ENCODE measurements at places on chromosomes 1 and 21.

DNA sequence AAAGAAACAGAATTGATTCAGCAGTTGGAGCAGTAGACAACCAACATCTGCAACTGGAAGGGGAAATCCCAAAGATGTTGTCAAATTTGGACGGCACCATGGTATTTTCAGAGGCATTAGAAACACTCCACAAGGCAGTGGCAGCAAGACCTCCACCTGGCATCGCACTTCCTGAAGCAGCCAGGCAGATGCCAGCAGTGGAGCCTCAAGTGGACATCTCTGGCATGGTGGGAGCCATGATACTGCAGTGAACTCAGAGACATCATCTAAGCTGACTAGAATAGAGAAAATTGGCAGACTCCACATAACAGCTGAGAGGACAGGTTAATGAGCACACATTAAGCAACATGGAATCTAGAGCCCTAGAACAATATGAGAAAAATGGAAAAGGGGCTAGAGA, 33.9 kb upstream of the RGS8 start:
- DNase-seq = no peak

GRCh38 chr1:8796812-8797211, 20.6 kb downstream of the RERE start:
- DNase-seq = no peak

DNA sequence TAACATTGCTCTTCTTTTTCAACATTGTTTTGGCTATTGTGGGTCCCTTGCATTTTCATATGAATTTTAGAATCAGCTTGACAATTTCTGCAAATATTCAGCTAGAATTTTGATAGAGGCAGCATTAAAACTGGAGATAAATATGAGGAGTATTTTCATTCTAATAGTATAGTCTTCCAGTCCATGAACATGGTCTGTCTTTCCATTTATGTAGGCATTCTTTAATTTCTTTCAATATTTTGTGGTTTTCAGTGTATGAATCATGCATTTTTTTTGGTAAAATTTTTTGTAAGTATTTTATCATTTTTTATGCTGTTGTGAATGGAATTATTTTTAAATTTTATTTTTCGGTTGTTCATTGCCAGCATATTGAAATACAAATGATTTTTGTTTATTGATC, 97.2 kb downstream of the DNAH14 start:
- DNase-seq = no peak

DNA sequence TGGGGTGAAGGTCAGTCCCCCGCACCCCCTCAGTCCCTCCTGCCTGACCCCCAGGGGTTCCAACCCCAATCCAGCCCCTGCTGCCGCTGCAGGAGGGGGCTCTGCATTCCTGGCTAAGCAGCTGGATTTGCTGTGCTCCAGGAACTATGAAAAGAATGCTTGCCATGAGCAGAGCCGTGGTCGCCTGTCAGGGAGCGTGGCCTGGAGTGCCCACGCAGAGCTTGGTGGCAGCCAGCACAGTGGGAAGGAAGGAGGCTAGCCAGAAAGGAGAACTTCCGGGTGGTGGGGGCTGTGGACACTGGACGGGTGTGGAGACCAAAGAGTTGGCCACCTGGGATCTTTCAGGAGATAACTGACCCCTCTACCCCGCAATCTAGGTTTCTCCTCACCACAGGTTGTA, 5.6 kb downstream of the COL8A2 start:
- DNase-seq = no peak

DNA sequence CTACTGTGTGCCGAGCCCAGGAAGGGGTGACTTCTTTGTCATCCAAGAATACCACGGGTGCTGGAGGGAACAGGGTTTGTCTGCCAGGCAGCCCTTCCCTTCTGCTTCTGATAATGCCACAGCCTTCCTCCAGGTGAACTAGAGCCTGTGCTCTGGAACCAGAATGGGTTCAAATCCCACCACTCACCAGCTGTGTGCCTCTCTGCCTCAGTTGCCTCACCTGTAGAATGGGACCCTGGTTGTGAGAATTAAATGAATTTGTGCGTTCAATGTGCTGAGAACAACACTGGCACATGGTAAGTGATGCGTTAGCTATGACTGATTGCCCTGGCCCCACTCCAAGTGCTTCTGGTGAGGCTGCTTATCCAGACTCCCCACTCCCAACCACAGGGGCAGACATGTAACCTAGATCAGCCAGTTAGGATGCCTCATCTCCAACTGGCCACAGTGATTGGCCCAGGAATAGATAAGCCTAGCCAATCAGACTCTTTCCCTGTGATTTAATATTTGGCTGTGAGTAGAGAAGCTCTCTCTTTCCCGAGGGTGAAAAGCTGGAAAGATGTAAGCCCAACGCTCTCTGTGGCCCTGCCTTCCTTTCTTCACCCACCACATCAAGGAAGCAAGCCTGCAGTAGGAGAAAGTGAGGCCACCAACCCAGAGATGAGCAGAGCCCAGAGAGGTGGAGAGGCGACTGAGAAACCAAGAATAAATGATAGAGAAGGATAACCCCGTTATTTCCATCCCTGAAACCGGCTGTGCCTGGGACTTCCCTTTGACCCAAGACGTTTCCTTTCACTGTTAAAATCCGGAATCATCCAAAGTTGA, 20.8 kb upstream of the LAPTM5 start:
- DNase-seq = no peak

DNA sequence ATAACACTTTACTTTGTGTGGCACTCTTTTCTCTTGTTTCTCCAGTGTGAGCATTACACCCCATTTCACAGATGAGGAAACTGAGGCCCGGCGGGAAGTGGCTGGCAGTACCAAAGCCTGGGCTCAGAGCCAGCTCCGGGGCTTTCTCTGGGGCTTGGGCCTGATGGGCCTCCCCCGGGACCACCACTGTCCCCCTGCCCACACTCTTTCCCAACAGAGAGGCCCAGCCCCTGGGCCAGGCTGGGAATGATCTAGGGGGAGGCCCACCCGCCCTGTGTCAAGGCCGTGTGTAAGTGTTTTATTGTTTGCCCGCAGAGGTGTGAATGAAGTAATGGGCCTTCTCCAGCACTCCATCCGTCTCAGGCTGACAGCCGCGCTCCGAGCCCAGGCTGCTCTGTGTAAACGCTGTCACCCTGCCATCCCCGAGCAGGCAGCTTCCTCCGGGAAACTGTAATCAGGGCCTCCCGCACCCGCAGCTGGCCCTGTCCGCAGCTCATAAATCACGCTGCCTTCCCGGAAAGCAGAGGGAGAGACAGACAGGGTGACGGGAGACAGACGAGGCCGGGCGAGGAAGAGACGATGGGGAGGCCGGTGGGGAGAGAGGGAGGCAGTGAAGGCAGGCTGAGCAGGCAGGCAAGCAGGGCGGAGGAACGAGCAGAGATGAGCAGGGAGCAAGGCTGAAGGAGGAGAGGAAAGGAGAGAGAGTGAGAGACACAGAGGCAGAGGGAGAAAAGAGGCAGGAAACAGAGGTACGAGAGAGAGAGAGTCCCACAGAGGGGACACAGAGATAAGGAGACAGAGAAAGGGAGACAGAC, 109.7 kb upstream of the ZBTB40 start:
- no peak for DNase-seq

DNA sequence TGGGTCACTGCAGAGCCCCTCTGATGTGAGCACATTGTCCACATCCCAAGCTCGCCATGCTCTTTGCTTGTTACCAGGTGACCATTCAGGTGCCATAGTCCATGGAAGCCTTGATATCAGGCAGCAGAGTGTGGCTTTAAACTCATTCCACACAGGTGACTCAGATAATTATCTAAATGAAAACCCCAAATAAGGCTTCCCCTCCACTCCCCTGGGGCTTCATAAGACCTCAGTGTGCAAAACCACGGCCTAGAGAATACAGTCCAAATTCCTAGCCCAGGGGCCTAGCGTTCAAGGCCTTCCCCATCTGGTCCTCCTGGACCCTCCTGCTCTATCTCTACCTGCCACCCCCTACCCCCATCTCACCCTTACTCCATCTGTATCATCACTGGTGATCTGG, 97.1 kb downstream of the ARHGEF10L start:
- no peak for DNase-seq

DNA sequence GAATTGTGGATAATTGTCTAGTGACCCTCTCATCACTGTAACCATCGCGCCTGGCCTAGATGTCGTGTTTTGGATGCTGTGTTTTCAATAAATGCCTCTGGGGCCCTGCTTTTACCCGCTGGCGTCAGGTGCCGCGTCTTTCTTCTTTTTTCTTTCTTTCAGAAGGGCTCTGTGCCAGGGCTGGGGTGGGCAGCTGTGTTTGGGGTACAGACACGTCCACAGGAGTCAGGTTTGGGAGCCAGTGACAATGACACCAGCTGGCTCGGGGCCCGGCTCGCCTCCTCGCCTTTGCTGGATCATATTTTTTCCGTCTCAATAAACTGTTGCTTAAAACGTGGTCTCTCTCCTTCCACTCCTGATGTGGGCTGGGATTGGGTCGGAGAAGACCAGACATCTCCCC, 16.1 kb downstream of the TMEM201 start:
- no peak for DNase-seq

GRCh38 chr1:198970916-198971315, 332.1 kb downstream of the PTPRC start:
- DNase-seq = no peak

- no peak for DNase-seq
These were observed 107.0 kb downstream of the PLXNA2 start for GRCh38 chr1:208137193-208137592.

GRCh38 chr1:55052221-55053142, 13.1 kb downstream of the PCSK9 start:
- DNase-seq = no peak

DNA sequence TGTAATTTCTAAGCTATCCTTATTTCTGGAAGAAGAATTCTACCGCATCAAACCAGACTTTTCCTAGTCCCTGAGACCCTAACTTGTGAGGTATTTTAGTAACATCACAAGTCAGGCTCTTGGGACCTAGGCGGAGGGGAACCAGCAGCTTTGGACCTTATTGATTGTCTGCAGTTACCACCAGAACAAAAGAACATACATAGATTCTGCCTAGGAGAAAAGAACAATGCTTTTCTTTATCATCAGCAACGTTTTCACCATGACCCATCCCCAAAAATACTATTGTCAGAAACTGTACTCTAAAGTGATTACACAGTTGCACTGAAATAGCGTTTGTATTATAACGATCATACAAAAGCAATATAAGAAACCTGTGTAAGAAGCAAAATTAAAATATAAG, 860.4 kb downstream of the USP25 start:
- no peak for DNase-seq

GRCh38 chr1:38740487-38740886, 119.1 kb downstream of the RRAGC start:
- DNase-seq = no peak

- DNase-seq = no peak
These were observed 40.6 kb upstream of the DUSP10 start for GRCh38 chr1:221782477-221782876.

GRCh38 chr1:160030657-160031364, 979 bp downstream of the PIGM start:
- DNase-seq = no peak

GRCh38 chr1:34709547-34709946, 45.3 kb upstream of the GJB5 start:
- no peak for DNase-seq

DNA sequence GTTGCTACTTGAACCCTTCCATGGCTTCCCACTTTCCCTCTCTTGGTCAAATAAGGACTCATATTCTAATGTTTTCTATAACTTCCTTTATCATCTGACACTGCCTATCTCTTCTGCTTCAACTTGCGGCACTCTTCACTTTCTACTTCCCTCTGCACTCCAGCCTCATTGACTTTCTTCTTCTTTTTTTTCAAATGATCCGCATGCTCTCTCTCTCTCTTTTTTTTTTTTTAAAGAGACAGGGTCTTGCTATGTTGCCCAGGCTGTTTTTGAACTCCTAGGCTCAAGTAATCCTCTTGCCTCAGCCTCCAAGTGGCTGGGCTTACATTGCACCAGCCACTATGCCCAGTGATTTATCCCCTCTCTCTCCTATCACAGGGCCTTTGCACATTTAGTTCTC, 7.3 kb upstream of the IL10 start:
- DNase-seq = no peak

GRCh38 chr1:217627431-217627830, 3.5 kb downstream of the GPATCH2 start:
- DNase-seq = no peak

DNA sequence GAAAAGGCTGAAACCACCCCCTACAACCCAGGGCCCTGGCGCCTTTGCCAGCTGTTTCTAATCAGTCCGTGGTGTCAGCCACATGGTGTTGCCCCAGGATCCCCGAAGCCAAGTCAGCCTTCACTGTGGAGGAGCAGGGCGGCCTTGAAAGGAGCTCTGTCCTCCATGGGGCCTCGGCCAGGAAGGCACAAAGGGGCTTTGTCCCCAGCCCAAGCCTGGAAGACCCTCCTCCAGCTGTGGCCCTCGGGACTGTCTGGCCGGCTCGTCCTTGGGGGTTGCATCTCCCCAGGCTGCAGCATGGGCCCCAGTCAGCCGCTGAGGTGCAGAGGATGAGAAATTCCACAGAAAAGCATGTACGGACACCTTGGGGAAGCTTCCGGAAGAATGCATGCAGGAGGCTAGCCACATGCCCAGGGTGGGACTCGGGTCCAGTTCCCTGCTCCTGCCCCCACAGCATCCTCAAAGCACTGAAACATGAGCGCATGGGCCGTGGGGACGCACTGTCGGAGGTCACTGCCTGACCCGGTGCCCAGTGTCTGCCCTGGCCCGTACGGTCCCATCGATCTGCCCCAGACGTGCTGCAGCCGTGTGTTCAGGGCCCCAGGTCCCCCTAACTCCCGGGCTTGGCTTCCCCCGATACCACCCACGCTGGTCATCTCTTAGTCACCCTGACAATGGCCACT, 38.6 kb upstream of the POFUT2 start:
- DNase-seq = no peak

DNA sequence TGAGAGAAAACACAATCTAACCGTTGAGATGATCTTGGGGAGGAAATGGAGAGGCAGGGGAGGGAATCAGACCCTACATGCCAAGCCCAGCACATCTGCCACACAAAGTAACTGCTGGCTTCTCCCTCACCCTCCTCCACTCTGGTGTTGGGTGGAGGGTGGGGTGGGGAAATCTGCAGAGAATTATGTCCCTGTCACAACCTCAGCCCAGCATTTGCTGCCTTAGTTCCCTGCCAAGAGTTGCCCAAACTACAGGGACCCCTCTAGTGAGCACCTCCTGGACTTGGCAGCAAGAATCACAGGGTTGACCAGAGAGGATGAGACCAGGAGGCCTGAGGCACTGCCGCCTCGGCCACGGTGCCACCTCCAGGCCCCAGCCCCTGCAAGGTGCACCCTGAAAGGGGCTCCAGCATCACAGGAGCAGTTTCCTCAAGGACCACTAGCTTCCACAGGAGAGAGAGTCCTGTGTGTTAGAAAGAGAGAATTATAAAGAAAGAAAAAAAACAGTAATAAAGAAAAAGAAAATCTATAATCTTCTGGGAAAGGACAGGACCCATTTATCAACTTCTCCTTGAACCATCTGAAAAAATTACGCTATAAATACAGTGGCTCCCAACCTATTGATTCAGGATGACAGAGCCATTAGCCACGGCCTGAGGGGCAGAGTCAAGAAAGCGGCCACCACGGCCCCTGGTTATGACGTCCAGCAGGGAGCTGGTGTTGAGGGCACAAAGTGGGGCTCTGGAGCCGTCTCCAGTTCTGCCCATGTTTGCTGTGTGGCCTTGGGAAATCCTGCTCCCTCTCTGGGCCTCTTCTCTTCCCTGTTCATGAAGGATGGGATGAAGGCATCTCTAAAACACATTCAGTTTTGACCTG, 451.7 kb downstream of the MATN1 start:
- DNase-seq = no peak
